ENCODE measurements at places on chromosomes 13 and 19.

GRCh38 chr19:23698711-23699520, 11.9 kb upstream of the ZNF675 start:
- no peak for DNase-seq

DNA sequence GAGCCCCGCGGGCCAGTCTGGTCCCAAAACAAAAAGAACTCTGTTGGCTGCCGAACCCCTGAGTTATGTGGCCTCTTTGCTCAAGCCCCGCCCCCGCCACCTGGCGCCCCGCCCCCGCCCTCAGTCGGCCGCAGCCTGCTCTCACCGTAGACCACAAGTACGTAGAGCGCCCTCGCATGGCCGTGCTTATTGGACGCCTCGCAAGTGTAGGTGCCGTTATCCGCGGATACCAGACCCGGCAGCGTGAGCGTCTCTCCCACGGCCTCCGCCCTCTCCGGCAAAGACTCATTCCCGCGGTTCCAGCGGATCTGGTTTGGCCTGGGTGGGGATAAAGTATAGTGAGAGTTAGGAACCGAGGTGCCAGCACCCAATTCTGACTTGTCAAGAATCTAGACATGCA, 5.5 kb upstream of the ZNF428 start:
- DNase-seq, result peak; percentile 83

DNA sequence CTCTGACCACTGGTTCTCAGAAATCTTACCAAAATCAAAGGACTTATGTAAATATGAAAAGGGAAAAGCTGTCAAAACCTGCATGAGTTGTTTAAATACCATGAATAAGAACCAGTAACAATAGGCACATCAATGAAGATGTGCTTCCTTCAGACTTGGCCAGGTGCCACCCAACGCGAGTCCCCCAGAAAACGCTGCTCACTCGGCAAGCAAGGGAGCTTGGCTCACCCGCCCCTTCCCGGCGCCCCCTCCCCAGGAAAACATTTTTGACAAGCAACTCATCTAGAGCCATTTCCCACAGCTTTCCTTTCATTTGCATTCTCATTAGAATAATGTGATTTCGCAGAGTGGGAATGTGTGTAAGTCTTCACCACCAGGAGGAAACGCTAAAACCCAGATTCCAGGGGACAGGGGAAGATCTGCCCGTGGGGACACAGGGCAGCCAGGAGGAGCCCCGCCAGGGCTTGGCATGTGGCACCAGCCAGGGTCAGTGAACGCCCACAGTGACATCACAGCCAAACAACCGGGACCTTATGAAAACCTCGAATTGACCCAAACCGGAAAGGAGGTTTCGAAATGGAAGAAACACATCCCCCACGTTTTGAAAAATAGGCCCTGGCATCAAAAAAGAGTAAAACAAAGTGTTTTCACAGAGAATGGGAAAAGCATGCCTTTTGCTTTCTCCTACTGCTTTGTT, 366.2 kb upstream of the TSHZ3 start:
- DNase-seq, result no peak

DNA sequence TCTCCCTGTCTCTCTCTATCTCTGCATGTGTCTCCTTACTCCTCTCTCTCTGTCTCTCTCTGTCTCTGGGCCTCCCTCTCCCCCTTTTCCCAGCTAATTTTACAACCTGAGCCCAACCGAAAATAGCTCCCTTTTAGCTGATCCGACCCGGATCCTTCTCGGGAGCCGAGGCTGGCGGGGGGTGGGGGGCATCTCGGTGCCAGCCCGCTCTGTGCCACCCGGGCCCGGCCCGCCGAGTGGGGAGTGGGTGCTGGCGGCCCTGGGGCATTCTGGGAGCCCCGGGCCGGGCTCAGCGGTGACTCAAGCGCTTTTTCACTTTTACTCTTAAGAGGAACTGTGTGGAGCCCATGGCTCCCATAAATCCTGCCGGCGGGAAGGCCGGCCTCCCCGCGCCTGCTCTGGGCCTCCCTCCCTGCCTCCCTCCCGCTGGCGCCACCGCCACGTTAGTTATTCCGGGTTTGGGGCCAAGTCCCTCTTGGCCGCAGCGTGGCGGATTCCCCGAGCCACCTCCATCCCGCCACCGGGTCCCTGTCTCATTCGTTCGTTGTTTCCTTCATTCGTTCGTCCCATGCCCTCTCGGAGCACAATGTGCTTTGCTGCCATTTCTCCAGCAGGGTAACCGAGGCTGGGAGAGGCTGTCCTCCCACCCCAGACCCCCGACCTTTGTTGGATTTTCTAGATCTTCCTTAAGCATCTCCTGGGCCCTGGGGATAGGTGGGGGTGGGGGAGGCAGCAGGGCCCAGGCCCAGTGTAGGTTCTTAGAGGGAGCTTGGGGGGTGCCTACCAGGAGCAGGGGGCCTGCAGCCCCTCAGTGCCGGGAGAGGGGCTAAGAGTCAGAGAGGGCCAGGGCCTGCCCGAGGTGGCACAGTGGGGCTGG, 3.2 kb downstream of the NFIC start:
- peak; percentile 85 for DNase-seq

DNA sequence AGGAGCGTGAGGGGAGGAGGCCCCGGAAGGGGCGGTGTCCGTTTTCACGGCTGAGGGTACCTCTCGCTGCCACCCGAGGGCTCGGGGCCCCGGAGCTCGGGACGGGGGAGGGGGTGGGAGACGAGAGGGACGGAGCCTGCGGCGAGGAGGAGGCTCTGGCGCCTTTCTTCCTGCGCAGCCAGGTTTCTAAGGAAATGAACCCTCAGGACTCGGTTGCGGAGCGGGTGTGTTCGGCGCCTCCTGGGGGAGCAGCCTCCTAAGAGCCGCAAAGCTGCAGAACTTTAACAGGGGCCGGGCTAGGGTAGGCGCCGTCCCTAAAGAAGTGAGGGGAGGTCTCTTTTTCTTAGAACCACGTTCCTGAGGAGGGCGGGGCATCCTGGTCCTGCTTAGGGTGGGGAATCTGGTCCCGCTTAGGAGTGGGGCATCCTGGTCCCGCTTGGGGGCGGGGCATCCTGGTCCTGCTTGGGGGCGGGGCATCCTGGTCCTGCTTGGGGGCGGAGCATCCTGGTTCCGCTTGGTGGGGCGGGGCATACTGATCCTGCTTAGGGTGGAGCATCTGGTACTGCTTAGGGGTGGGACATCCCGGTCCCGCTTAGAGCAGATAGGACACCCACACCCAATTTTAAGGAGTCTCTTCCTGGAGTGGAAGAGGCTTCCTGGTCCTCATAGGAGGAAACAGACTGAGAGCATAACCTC, 6.2 kb downstream of the SYT5 start:
- DNase-seq, result peak; percentile 81

GRCh38 chr13:89790696-89791095, 1556.8 kb upstream of the MIR17HG start:
- DNase-seq, result no peak

DNA sequence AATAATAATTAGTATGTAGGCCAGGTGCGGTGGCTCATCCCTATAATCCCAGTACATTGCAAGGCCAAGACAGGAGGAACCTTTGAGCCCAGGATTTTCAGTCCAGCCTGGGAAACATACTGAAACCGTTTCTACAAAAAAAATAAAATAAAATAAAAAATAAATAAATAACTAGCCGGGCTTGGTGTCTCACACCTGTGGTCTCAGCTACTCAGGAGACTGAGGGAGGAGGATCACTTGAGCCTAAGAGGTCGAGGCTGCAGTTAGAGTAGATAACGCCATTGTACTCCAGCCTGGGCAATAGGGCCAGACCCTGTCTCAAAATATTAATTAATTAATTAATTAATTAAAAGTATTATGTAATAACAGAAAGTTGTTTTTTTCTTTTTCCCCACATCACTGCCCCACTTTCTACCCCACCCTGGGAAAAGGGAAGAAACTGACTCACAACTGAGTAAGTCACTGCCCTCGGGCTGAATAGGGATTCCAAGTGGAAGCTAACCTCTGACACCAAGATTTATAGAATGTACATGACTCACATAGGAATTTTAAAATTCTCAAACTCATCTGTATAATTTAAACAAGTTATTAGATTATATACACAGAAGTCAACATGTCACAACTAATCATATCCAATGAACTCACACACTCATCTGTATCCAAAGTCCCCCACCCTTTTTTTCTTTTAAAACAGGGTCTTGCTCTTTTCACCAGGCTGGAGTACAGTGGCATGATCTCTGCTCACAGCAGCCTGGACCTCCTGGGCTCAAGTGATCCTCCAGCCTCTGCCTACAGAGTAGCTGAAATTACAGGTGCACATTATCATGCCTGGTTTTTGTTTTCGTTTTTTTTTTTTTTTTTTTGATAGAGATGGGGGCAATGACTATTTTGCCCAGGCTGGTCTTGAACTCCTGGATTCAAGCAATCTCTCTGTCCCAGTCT, 12.5 kb downstream of the ZNF611 start:
- no peak for DNase-seq

DNA sequence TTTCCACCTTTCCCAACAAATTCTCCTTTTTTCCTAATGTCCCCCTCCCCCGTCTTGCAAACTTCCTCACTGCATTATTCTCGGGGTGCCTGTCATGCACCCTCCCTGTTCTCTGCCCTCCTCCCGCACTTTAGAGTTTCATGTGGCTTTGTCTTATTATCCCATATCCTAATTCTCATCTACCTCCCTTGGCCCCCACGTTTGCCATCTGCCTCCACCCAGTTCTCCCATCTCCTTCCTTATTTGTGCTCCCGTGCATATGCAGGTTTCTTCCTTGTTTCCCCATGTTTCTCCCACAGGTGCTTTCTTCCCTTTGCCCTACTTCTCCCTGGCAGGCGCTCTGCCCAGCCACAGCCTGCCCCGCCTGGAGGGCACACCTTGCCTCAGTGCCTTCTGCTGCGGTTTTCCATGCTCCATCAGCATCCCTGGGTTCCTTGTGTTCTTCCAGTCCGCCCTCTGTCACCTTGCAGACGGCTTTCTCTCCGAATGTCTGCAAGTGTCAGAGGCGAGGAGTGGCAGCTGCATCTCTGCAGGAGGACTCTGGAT, 1.5 kb downstream of the SPATA13 start:
- DNase-seq, result no peak

DNA sequence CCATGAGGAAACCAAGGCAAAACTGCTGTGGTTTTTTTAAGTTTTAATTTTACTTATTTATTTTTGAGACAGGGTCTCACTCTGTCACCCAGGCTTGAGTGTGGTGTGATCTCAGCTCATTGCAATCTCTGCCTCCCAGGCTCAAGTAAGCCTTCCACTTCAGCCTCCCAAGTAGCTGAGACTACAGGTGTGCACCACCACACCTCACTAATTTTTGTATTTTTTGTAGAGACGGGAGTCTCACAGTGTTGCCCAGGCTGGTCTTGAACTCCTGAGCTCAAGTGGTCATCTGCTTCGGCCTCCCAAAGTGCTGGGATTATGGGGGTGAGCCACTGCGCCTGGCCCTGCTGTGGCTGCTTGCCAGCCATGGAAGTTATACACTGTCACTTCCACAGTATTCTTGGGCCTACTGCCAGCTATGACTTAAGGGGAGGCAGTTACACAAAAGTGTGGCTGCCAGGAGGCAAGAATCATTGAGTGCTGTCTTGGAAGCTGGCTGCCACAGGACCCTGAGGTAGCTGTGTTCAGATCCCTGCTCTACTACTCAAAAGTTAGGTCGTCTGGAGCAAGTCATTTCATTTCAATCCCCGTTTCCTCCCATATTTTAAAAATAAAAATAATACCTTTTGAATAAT, 12.7 kb downstream of the FARP1 start:
- no peak for DNase-seq

- no peak for DNase-seq
These were observed 10.2 kb upstream of the SLC7A9 start for GRCh38 chr19:32879741-32880140.

GRCh38 chr19:383040-383439, 25.9 kb downstream of the C2CD4C start:
- DNase-seq, result no peak

Data from right cardiac atrium (tissue), 5 donors.